Naive thymus-derived CD4-positive, alpha-beta T cell (primary cell): ENCODE measurements at places on chromosomes 16 and 17. TPM values are rescaled to one million over a fixed set of nuclear protein-coding genes. Genes with fewer than 3 reads are reported as not detected.

DNA sequence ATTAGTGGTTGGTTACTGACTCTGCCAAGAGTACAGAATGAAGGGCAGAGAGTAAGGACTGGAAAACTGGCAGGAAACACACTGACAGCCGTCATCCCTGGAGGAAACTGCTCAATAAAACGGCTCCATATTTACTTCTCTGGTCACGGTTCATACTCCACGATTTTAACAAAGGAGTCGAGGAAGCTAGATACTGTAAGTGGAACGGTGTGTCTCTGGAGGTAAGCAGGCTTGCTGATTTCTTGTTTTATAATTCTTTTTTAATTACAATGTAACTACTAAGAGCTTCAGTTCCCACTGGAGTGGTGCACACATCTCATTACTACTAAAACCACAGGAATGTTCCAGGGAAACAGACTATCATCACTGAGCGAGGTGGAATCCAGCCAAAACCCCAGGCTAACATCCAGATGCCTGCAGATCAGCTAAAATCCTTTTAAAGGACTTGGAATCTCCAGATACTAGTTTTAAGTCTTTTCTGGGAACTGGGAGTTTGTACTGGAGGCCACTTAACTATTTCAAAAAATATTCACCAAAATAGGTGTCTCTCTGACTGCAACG, 17.8 kb downstream of the SERPINF1 start:
- no peak for DNase-seq
- no peaks in the 10 kb centered on the region for H3K4me1 ChIP-seq
- H3K36me3 ChIP-seq, result no peaks in the 10 kb centered on the region
- H3K27ac ChIP-seq, result no peak overlapping the region

DNA sequence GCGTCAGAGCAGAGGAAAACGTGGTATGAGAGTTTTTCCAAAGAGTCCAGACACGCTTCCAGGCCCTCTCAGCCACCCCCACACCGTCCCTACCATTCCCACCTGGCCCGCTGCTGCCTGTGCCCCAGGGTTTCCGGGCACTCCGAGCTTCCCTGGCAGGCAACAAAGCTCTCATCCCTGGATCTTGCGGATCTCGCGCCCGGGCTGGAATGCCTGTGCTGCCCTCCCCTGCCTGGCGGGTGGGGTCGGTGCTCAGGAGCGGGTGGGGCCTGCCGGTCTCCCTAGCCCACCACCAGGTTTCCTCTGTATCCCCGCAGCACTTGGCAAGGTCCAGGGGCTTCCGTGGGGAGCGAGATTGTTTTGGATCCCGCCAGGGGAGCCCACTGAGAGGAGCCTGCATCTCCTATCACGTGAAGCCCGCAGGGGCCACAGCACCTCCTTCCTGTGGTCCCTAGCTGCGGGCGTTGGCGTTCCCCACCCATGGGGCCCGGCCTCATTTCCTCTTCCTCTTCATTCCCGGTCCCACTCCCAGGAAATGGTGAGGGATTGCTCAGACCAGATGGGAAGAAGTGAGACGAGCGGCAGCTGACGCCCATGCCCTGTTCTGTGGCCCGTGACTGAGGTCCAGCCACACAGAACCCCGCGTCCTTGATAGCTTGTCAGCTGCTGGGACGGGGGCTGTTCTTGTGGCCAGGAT, 11.0 kb downstream of the TBC1D24 start:
- DNase-seq, result no peak
- H3K27ac ChIP-seq, result peak overlapping the region; percentile 24
- no peaks in the 10 kb centered on the region for H3K36me3 ChIP-seq

GRCh38 chr17:83135692-83136091, 56.3 kb downstream of the METRNL start:
- no peaks in the 10 kb centered on the region for H3K36me3 ChIP-seq
- no peaks in the 10 kb centered on the region for H3K4me1 ChIP-seq
- no peak overlapping the region for H3K4me3 ChIP-seq
- H3K27ac ChIP-seq, result no peak overlapping the region
- no peak for DNase-seq
- H3K27me3 ChIP-seq, result no peaks in the 10 kb centered on the region

- H3K27me3 ChIP-seq, result no peaks in the 10 kb centered on the region
- H3K4me3 ChIP-seq, result no peak overlapping the region
- DNase-seq, result no peak
- H3K36me3 ChIP-seq, result no peaks in the 10 kb centered on the region
- no peak overlapping the region for H3K27ac ChIP-seq
Observed at GRCh38 chr17:6823011-6823442, 8.5 kb downstream of the TEKT1 start.

- no peaks in the 10 kb centered on the region for H3K27me3 ChIP-seq
- peak; percentile 22 for DNase-seq
- H3K4me1 ChIP-seq, result peaks cover 11% of the 10 kb centered on the region
Observed at GRCh38 chr17:30336369-30337171, 2.7 kb upstream of the TMIGD1 start.

GRCh38 chr16:85627526-85628264, 14.6 kb downstream of the GSE1 start:
- H3K27ac ChIP-seq, result no peak overlapping the region
- H3K4me3 ChIP-seq, result no peak overlapping the region
- H3K27me3 ChIP-seq, result no peaks in the 10 kb centered on the region
- no peaks in the 10 kb centered on the region for H3K36me3 ChIP-seq
- DNase-seq, result no peak

GRCh38 chr17:41633556-41634199, 9.3 kb upstream of the KRT17 start:
- no peaks in the 10 kb centered on the region for H3K36me3 ChIP-seq
- H3K4me3 ChIP-seq, result no peak overlapping the region
- no peak for DNase-seq
- H3K4me1 ChIP-seq, result no peaks in the 10 kb centered on the region
- no peaks in the 10 kb centered on the region for H3K27me3 ChIP-seq
- no peak overlapping the region for H3K27ac ChIP-seq

MYO1C gene
- 4.7 TPM for polyA plus RNA-seq

KCNAB3 gene
- 0.10 TPM for polyA plus RNA-seq

PRR15L gene
- polyA plus RNA-seq, result 0.32 TPM

TBC1D3G gene
- polyA plus RNA-seq, result not detected

MAF gene
- 0.08 TPM for polyA plus RNA-seq

TBX6 gene
- polyA plus RNA-seq, result not detected

ZNF652 gene
- 20.3 TPM for polyA plus RNA-seq

P2RX5 gene
- 18.2 TPM for polyA plus RNA-seq
